IMR-90 (cell line): ENCODE measurements at places on chromosomes 3 and 15. TPM values are rescaled to one million over a fixed set of nuclear protein-coding genes. Genes with fewer than 3 reads are reported as not detected.

DNA sequence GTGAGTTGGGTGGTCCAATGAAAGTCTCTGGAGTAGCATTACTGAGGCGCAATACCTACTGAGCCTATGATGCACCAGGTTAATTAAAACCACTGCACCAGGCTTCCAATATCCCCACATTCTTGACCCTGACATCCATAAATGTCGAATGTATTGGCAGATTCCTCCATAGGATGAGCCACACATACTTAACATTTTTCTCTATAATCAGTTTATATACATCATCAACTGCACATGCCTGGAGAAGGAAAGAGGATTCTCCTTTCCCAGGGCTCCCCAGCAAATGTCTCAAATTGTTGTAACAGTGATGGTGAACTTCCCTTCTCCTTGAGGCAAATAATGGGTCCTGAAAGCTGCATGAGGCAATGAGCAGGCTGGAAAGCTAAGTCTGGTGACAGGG is 82.3 kb upstream of the LPP start:
- peak; percentile 47 for DNase-seq

DNA sequence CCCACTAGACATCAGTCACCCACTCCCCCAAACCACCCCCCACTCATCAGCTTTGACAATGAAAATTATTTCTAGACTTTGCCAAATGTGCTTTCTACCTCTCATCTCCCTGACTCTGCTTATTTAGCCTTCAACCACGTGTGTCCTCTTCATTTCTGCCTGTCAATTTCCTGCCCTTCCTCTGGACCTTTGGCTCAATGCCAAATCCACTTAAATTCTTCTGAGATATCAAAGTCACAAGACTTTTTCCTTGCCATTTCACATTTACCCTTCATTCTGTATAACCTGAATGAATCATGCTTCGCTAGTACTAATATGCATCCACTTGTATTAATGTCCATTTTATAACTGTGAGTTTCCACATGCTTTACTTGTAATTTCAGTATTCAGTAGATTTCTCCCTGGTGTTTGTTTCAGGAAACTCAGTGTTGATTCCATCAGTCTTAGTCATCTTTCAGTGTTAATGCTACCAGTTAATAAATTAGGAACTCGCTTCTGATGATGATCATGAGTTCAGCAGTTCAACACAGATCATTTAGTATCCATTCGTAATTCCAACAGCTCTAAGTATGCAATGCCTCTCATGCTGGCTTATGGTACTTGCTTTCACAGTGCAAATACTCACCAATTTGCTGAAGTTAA is 128.2 kb upstream of the OSTN start:
- DNase-seq = peak; percentile 16

GRCh38 chr15:25054943-25055342 is 100.2 kb downstream of the SNRPN start:
- DNase-seq = no peak

The CLEC3B gene
- total RNA-seq = 1.9 and 3.6 TPM in 2 replicates

DNA sequence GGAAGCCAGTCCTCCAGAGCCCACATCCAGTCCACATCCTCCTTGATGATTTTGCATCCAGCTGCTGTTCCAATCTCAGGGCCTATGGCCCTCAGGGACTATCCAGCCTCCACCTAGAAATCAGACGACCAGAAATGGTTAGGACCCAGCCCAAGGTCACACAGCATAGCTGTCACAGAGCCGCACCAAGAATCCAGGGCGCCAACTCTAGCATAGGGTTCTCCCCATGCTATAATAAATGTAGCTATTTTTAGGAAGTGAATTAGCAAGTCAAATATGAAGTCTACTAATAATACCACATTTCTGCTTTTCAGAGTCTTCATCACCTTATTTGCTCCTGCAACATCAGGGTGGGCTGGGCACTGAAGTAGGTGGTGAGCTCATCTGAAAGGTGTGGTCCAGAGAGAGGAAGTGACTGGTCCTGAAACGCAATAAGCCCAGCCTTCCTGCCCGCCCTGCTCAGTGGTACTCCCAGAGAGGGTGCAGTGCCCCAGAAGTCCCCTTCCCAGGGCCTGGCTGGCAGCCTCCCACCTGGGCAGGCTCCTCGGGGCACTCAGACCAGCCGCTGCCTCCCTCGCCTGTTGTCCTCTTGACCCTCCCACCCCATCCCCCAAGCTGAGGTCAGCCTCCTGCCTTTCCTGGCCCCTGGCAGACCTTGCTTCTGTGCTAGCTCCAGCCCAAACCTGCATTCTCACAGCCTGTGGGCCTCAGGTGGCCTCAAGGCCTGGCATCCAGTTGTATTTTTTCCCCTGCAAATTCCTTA is 17.6 kb upstream of the CYP11A1 start:
- DNase-seq = no peak

- DNase-seq = peak; percentile 38
Observed at GRCh38 chr3:162262129-162262528, 765.5 kb downstream of the OTOL1 start.

- DNase-seq = no peak
Observed at GRCh38 chr15:101162701-101163483, 89.0 kb downstream of the CHSY1 start.

DNA sequence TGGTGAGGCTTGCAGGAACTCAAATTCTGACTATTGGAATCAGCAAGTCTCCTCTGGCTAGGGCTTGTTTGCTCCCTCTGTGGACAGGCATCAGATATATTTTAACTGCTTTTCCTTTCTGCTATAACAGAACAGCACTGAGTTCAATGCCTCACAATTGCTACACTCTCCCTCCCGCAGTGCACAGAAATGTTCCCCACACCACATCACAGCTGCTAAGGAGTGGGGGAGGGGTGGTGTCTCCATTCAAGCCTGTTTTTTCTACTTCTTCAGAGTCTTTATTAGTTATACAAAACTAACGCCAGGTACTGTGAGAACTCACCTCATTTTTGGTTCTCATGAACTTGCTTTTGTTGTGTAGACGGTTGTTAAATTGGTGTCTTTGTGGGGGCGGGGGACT is 68.5 kb downstream of the BCHE start:
- no peak for DNase-seq

DNA sequence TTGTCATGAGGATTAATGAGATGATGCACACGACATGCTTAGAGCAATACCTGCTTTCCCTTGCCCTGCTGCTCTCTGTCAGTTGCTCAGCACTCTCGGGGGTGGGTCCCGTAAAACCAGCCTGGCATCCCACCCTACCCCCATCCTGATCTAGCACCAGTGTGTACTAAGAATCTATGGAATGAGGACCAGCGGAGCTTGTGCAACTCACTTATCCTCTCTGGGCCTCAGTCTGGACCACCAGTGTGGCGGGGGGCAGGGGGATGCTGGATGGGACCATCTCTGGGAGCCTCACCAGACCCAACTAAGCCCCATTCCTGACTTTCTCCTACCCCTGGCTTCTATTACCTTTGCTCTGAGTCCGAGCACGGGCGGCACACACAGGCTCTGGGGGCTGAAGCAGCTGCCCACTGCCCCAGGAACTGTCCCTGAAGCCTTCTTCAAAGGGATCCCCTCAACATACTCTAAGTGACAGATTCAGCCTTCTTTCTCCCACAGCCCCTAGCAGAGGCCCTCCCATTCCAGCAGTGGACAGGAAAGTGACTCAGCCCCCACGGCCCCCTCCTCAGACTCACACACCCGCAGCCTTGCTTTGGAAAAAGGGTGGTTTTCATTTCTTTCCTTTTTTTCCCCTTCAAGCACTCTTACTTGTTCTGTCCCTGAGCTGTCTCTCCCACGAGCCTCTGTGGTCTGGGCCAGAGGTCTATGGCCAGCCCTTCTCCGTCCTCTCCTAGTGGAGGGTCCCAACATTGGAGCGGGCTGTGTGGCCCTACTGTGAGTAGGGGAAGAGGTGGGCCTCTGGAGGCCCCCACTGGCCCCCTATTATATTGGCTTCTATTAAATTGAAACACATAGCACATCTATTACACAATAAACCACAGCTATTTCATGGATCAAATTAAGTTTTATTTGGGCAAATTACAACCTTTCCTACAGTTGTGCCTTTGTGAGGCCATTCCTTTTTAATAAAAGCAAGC is 100.3 kb downstream of the SMAD6 start:
- DNase-seq = peak; percentile 62

The COL7A1 gene
- total RNA-seq = 3.1 and 4.1 TPM in 2 replicates

The SCG5 gene
- total RNA-seq = 7.9 and 8.3 TPM in 2 replicates

The OR5K2 gene
- not detected in 2 replicates for total RNA-seq

- no peak for DNase-seq
Observed at GRCh38 chr3:74139648-74140047, 474.8 kb downstream of the CNTN3 start.

The KCNMB2 gene
- not detected in 2 replicates for total RNA-seq

- DNase-seq = peak; percentile 58
Observed at GRCh38 chr3:20511863-20512505, 326.0 kb upstream of the SGO1 start.

- DNase-seq = no peak
Observed at GRCh38 chr3:29322586-29322985, 41.7 kb downstream of the RBMS3 start.

DNA sequence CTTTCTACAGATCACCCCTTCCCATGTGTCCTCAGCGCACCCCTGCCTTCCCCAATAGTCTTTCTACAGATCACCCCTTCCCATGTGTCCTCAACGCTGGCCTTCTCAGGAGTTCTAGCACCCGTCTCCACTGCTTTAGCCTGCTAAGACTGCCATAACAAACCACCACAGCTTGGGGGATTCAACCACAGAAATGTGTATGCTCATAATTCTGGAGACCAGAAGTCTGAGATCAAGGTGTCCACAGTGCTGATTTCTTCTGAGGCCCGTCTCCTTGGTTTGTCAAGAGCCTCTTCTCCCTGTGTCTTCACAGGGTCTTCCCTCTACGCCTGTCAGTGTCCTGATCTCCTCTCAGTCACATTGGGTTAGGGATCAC is 68.1 kb upstream of the CGNL1 start:
- no peak for DNase-seq

DNA sequence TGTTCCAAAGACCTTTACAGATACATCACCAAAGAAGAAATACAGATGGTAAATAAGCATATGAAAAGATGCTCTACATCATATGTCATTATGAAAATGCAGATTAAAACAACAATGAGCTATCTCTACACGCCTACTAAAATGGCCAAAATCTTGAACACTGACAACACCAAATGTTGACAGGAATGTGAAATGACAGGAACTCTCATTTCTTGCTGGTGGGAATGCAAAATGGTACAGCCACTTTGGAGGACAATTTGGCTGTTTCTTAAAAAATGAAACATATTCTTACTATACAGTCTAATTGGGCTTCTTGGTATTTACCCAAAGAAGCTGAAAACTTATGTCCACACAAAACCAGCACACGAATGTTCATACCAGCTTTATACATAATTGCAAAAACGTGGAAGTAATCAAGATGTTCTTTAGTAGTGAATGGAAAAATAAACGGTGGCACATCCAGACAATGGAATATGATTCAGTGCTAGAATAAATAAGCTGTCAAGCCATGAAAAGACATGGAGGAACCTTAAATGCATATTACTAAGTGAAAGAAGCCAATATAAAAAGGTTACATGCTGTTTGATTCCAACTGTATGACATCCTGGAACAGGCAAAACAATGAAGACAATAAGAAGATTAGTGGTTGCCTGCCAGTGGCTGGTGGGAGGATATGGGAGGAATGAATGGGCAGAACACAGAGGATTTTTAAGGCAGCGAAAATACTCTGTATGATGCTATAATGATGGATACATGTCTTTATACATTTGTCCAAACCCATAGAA is 81.3 kb upstream of the NEDD4 start:
- no peak for DNase-seq

DNA sequence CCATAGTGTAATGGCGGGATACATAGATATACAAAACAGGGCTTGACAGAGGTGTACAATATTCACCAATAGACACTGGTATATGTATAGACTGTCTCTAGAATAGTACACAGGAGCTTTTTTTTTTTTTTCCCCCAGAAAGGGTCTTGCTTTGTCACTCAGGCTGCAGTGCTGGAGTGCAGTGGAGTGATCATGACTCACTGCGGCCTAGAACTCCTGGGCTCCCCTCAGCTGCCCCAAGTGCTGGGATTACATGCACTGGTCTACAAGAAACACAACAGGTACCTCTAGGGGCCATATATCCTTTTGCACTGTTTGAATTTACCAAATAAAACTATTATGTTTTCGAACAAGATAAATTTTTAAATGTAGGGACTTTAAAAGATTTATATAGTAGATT is 12.3 kb downstream of the RHOA start:
- peak; percentile 34 for DNase-seq

The IMPG2 gene
- total RNA-seq = 0.18 and 0.28 TPM in 2 replicates

DNA sequence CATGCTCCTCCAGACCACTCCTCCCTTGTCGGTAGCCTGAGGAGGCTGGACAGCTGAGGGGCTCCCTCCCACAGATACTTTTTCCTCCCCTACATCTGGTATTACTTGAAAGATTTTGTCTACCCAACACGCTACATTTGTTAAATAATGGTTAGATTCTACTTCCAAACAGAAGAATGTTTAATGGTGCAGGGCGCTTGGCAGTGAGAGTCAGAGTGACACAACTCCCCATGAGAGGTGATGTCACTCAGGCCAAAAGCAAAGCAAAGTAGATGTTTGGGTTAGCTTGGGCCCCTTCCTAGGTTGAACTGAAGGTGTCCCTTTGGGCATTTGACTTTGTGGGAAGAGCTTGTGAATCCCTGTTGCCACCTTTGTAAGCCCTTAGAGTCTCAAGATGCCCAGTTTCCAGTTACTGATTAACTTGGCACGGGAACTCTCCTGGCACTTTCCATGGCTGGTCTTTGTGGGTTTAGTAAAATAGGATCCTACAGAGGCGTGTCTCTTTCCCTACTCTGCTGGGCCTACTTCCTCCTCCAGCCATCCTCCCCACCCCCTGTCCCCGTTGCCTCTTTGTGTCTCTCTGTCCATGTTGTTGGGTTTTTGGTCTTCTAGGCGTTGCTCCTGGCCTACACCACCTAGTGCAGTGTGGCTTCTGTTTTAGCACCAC is 5.6 kb downstream of the LIMD1 start:
- DNase-seq = no peak

The FBXW12 gene
- not detected in 2 replicates for total RNA-seq

DNA sequence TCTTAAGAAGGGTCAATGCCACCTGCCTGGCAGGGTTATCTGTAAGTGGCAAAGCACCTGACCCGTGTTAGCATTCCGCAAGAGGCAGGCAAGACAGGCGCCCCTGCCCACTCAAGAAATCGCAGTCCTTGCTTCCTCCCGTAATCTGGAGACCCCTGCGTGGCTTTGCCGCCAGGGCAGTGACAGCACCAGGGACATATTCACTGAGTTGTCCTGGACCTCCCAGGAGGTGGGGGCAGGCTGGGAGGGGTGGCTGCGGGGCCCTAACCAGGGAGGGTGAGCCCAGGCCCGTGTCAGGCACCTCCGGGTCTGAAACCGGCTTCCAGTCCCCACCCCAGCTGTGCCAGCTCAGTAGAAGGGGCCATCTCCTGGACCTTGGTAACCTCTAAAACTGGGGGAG is 15.8 kb upstream of the SEC13 start:
- DNase-seq = no peak
